GM06990 (cell line): ENCODE measurements at places on chromosomes 6 and 20.

DNA sequence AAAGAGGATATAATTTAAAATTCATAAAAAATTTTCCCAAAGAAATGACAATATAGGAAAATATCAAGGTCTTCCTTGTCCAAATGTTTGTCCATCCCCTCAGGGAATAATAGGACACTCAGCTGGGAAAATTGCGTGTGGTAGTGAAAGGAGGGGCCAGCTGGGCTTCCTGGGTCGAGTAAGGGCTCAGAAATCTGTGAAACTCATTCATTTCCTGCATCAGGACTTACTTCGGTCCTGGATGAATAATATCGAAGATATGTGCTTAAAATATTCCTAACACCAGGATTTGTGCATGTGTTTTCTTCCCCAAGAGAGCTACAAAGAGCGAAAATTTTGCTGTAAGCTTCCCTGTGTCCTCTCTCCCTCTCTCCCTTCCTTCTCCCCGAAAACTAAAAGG is 118.2 kb upstream of the GJE1 start:
- DNase-seq: no peak

- no peak for DNase-seq
Observed at GRCh38 chr20:63895202-63895951, 451 bp downstream of the DNAJC5 start.

DNA sequence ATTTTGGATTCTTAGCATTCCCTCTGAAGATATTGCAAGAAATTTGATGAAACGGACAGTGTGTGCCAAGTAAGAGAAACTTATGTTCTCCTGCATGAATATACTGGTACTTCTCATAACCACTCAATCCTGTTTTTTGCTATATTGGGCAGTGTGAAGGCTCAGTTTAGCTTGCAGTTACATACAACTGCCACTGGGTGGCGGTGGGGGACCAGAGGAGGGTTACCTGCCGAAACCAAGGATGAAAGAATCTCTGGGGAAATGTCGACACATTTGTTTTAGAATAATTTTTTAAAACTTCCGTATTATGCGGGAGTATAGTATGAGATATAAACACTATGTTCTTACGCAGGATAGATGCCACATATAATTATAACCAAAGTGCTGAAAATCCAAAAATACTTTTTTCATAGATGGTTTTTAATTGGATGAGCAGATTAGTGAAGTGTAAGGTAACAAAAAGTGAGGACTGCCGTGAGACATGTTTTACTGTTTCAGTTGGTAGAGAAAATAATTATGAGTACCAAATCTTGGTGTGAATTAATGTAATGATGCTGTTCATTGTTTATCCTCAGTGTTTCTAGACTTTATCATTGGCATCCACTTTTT is 9.7 kb downstream of the TRMT11 start:
- no peak for DNase-seq

- no peak for DNase-seq
Observed at GRCh38 chr6:43962458-43962857, 164.8 kb downstream of the MRPL14 start.

- no peak for DNase-seq
Observed at GRCh38 chr6:155126727-155127439, 131.8 kb downstream of the TIAM2 start.

DNA sequence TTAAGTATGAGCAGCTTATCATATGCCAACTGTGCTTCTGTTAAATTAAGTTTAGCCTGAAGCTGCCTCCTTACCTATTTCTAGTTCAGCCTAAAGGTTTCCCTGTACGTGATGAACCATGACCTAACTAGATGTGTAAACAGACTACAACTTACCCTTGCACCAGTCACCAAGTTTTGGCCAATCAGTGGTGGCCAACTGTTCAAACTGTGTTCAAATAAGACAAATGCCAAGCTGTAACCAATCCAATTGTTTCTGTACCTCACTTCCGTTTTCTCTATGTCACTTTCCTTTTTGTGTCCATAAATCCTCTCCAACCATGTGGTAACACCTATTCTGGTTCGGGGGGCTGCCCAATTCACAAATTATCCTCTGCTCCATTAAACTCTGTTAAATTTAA is 6.0 kb upstream of the SLC2A10 start:
- no peak for DNase-seq

DNA sequence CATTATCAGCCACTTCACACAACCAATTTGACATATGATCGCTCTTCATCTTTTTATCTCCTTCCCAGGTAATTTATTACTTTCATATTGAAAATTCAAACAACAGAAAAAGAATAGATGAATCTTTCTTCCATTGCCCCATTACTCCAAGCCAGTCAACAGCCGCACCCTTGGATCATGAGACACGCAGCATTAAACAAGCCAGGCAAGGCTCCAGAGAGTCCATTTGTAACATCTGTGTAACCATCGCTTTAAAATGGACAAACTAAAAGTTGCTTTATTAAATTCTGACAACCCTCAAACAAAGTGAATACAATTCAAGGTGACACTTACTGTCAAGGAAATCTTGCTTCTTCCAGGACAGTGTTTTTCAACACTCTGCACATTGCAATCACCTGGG is 200.3 kb downstream of the EPM2A start:
- DNase-seq: no peak

DNA sequence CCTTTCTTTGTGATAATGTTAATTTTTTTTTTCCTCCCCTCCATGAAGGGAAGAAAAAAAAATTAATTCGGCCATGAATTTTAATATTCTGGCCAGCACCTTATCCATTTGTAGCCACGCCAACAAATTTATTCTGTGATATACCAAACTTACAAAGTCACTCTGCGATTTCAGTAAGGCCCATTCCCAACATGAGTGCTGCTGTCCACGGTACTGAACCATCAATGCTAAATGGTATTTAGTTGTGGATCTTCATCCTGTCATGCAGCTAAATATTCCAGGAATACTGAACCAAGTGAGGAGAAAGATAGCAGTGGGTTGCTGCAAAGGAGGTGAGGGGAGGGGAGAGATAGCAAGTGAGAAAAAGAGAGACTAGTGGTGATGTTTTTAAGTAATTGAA is 19.5 kb upstream of the RSPH4A start:
- DNase-seq: no peak

DNA sequence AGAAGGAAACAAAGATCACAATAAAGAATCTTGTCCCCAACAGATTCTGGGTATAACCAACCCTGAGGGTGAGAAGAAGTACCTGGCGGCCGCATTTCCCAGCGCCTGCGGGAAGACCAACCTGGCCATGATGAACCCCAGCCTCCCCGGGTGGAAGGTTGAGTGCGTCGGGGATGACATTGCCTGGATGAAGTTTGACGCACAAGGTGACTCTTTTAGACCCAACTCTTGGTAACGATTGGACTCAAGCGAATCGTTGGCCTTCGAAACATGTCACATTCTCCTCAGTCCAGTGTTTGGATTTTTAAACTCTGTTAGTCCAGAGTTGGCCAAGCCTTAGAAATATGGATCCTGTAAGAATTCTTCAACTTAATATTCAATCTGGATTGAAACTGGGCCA is 2.6 kb downstream of the PCK1 start:
- DNase-seq: no peak

GRCh38 chr6:164663634-164664033 is 645.8 kb downstream of the C6orf118 start:
- DNase-seq: no peak

DNA sequence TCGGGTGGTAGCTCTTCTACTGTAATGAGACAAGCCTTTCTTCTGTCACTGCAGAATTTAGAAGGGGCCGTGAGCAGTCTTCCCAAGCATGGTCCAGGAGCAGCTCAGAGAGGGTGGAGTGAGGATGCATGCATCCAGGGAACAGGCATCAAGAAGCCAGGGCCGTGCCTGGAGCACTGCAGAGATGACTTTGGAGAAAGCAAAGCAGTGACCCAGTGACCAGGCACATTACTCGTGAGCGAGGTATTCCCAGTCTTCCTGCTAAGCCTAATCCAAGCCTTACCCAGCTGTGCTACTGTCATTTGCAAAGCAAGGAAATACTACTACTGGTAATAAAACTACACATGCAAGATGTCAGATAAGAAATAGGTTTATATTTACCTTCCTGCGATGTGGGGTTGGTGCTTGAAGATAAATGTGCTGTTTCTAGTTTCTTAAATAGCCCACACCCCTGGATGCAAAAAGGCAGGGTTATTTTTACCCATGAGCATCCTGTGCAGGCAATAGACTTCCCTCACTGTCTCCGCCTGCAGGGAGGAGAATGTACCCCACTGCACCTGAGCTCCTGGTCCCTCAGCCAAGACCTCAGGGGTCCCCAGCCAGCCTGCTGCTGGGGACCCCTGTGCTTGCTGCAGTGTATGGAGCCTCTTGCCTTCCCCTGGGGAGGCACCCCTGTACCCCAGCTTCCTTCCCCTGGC is 62.9 kb downstream of the SSR1 start:
- no peak for DNase-seq

DNA sequence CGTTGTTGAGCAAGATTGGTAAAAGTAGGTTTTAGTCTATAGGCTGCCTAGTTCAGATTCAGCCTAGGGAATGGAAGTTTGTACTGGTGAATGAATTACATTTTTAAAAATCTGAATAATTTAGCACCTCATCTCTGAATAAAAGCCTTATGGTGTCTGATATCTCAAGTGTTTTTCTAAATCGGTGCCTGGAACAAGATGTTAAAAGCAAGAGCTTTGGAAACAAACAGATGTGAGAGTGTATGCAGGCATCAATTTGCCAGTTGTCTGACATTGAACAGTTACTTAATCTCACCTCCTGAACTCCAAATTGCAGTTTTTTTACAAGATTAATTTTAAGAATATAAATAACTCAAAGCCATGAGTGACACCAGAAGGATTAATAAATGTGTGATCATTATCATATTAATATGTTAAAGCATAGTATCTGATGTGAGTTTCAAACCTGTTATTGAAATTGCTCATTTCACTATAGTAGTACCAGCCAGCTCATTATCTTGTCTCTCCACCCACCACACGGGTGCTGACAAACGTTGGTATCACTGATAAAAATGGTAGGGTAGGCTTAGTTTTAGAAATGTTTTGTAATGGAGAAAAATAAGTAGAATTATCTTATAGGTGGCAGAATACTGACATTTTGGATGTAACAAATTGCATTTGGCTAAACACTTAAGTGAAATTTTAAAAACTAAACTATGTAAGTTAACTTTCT is 157.3 kb downstream of the FAM83B start:
- no peak for DNase-seq

GRCh38 chr20:25148181-25148981 is 47.1 kb upstream of the ENTPD6 start:
- DNase-seq: no peak

DNA sequence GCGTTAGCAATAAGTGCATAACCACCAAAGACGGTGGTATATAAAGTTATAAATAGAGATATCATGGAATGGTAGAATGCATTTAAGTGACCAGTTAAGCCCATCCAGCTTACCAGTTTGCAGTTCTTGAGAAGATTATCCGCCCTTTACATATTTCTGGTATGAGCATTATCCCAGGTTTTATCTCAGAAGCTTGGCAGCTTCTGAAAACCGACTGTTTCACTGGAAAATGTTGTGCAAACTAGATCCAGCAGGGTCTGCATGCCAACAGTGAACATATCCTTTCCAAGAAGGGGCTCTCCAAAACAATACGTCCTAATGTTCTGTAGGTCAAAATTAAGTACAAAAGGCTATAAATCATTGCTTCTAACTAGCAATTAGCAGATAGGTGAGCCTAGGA is 29.5 kb upstream of the SHLD1 start:
- no peak for DNase-seq

GRCh38 chr6:98958776-98959175 is 11.0 kb upstream of the FBXL4 start:
- no peak for DNase-seq

DNA sequence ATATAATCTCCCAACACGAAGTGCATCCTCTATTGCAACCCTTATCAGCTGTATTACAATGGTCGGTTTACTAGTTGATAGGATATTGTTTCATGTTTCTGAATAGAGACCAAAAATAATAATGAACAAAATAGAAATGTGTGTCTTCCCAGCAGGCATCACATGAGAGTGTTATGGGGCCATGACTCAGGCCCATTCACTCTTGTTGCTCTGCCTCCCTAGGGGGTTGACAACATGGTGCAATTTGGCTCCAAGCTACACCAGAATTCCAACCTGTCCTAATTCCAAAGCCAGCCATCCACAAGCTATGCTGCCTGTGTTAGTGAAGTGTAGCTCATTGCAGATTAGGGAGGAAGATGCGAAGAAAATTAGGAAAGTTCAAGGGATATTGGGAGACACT is 13.1 kb upstream of the SAYSD1 start:
- no peak for DNase-seq

DNA sequence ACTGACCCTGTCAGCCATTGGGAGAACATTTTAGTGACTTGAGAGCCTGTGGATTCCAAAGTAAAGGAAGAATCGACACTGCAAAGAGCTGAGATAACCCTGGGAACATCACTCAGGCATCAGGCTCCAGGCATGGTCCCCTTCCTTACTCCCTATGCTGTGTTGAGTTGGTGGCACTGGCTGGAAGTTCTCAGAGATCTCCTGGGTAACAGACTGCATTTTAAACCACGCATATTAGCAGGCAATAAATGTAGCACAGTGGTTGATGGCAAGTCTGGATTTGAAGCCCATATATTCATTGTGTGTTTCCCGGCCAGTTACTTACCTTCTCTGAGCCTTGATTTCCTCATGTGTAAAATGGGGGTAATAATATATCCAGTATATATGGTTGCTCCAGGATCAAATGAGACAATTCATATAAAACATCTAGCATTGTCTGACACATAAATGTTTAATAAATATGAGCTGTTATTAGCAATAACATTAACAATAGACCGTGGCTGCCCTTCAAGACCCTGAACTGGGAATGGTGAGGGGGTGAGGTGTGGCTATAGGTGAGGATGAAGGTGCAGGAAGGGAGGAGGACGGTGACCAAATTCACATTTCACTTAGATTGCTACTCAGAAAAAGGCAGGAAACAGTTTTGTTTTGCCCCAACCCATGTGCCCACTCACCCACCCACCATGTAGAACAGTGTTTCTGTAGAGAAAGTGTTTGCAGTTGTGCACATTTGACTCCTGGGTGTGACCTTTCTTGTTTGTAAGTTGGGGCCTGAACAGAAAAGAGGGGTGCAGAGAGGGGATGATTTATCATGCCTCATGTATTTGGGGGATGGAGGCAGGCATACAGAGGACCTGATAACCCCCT is 2.1 kb downstream of the PLCG1 start:
- DNase-seq: no peak

- DNase-seq: no peak
Observed at GRCh38 chr6:1952740-1953360, 292.6 kb downstream of the GMDS start.
